Fibroblast of skin of back (primary cell): ENCODE measurements at places on chromosomes 1 and 21.

GRCh38 chr1:115430441-115431158 is 92.6 kb upstream of the NGF start:
- DNase-seq: peak; percentile 97

GRCh38 chr1:190154744-190155143 is 322.9 kb downstream of the BRINP3 start:
- no peak for DNase-seq

DNA sequence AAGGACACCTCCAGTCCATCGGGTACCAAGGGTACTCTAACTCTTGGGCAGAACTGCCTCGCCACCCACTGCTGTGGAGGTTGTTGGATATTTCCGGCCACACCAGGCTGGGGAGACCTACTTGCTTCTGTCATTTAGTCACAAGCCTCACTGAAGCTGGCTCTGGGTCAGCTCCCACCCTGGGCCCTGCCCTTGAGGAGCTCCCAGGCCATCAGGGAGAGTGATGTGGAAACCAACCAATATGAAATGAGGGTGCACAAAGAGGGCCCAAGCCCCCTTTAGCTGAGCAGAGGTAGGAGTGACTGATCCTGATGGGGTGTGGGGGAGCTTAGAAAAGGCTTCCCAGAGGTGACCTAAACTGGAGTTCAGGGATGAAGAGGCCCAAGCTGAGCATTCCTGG is 19.6 kb downstream of the PARS2 start:
- DNase-seq: no peak

DNA sequence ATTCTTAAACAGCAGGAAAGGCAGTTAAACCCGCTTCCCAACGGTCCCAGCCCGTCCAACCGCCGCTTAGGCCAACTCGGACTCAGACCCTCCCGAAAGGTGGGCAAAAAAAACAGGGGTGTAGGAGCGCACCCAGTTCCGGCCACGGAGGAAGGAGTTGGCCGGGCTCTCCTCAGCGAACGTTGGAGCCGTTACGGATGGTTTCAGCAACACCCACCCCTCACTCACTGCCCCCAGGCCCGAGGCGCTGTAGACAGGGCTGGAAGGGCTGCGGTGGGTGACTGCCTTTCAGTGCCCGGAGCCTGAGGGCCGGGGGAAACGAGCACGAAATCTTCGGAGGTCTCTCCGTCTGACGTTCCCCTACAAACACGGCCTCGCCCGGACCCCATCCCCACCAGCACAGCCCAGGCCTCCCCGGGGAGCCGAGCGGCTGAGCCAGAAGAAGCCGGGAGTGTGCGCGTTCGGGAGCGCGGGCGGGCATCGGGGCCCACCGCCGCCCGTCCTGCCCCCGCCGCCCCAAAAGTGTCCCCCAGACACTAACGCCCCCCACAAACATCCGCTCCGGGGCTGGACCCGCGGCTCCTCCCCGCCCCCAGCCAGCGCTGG is 1.3 kb downstream of the KDM5B start:
- DNase-seq: no peak

- DNase-seq: peak; percentile 86
These were observed 2.8 kb upstream of the PHLDA3 start for GRCh38 chr1:201471772-201472171.

DNA sequence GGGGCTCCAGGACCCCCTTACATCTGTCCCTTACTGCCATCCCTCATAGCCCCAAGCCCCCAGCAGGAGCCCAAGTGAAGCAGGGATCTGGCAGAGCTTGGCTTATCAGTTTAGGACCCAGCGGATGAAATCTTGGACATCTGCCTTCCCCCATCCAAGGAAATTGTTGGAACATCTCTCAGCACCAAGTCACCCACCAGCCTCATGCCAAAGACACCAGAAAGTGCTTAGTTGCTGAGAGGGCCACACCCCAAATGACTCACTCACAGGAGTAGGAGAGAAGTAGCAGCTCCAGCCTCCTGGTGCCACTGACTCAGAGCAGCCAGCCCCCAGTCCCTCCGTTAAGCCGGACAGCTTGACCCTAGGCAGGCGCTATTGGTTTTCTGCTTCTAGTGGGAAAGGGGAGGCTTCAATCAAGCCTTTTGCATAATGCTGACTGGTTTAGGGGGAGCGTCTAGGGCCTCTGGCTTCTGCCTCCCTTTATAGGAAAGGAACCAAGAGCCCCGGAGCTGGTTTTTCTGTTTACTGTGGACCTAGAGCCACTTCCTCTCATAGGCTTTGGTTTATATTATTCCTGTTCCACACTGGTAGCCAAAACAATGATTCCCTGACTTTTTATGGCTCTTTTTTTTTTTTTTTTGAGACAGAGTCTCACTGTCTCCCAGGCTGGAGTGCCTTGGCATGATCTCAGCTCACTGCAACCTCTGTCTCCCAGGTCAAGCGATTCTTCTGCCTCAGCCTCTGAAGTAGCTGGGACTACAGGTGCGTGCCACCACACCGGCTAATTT is 114.2 kb upstream of the IPO9 start:
- DNase-seq: peak; percentile 100

DNA sequence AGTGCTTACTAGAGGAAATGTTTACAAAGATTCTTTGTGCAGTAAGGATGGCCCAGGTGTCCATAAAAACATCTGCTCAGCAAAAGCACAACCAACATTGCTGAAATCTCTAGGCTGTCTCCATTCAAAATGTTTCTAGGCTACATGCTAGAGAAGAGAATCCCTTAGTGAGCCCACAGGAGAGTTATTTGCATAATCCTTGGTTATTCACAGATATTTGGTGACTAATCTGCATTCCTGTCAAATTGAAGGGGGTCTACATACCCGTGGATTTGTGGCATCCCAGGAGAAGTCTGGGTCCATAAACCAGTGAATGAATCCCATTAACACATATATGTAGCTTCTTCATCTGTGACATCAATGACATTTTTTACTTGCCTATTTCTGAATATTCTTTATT is 261.3 kb upstream of the ESRRG start:
- no peak for DNase-seq

DNA sequence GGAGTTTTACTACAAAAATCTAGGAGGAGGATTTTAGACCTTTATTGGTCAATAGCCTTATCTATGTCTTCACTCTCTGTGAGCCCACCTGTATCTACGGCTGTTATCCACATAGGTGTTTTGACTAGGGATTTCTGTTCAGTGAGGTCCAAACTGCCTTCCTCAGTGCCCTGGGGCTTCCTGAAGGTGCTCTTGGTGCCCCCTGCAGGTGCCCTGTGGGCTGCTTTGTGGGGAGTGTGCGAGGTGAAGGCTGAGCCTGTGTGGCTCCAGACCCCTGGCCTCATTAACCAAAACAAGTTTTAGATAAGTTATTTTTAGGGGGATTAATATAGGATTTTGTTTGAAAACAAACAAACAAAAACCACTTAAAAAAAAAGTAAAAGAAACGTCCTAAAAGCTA is 122.5 kb downstream of the KIF26B start:
- no peak for DNase-seq

GRCh38 chr1:209863766-209864485 is 36.2 kb downstream of the UTP25 start:
- no peak for DNase-seq

DNA sequence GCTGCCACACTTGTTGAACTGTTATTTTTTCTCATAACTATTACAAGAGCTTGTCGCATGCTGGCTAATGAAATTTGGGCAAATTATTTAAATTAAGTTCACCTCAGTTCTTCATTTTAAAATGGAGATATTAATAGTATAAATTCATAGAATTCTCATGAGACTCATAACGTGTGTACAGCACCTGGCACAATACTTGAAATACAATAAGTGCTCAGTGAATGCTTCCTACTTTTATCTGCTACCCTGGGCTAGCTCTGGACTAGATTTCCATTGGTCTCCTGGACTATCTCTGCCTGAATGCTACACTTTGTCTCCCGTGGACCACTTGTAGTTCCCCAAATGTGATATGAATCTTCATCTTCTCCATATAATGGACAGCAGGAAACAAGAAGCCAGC is 919 bp downstream of the SLAMF6 start:
- no peak for DNase-seq

- peak; percentile 37 for DNase-seq
These were observed 26.1 kb downstream of the ZP4 start for GRCh38 chr1:237864338-237865244.

GRCh38 chr1:36446746-36447145 is 3.5 kb downstream of the OSCP1 start:
- DNase-seq: no peak

DNA sequence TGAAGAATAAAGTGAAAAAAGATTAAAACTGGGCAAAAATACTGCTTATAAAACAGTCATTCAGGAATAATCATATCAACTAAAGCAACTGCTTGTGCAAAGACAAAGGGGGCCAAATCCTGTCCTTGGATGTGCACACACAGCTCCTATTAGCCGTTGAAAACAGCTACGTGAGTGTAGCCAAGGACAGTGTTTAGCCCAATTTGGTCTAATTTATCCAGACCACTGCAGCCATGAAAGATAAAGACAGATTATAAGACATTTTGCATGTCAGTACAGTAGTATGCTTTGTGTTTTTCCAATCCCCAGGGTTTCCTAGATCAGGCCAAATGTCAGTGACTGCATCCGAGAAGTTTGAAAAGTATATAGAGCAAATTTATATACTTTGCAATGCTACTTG is 146.3 kb upstream of the PKN2 start:
- DNase-seq: no peak

- no peak for DNase-seq
These were observed 83.2 kb upstream of the CNTN2 start for GRCh38 chr1:204959836-204960235.

- no peak for DNase-seq
These were observed 17.2 kb downstream of the KCNN3 start for GRCh38 chr1:154852845-154853244.

DNA sequence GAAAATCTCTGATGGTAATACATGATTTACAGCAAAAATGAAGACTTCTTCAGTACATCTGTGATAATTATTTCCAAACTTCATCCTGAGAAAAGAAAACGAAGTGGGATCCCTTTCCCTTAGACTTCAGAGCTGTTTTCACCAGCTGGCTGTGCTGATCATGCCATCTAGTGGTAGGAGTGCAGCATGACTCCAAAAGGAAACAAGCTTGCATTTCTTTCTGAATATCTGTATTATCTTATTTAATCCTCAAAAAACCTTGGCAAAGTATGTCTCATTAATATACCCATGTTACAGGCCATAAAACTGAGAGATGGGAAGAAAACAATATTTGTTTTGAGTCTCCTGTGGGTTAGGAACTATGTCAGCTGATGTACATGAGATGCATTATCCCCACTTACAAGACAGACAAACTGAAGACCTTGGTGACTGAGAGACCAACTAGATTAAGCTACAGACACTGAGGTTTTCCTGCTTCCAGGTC is 9.8 kb upstream of the GJA8 start:
- DNase-seq: peak; percentile 51

DNA sequence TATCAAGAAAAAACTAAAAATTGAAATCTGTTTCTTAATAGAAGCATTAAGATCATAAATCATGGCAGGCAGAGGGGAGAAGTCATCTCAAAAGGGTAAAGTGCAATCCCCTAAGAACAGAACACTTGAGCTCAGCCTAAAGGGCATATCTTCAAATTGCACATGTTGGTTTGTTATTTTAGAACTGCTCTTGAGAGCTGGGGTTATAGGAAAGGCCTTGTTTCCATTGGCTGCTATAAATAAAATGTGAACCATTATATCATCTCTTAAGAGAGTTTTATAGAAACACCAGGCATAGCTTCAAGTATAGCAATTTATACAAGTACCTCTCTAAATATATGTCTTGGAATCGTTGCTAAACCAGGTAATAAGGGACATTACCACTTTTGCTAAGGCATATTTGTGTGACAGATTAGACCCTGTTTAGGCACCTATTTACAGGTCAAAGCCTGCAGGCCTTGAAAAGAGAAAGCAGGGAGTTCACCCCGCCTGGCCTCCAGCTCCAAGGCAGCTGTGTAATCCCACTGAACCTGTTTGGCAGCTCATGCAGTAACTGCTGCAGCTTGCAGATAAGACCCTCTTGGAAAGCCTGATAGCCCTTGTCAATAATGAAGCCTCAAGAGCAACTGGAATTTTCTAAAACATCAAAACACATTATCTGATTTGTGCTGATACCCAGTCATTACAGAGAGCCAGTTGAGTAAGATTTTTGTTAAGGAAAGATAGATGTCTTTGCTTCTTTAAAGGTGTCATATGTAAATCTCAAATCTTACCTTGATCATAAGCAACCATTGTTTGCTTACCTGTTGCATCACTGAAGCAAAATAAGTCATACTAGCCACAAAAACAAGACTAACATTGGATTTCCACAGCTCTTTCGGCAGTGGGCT is 24.2 kb upstream of the SYDE2 start:
- no peak for DNase-seq

GRCh38 chr1:119779869-119780356 is 11.2 kb upstream of the HMGCS2 start:
- peak; percentile 15 for DNase-seq

DNA sequence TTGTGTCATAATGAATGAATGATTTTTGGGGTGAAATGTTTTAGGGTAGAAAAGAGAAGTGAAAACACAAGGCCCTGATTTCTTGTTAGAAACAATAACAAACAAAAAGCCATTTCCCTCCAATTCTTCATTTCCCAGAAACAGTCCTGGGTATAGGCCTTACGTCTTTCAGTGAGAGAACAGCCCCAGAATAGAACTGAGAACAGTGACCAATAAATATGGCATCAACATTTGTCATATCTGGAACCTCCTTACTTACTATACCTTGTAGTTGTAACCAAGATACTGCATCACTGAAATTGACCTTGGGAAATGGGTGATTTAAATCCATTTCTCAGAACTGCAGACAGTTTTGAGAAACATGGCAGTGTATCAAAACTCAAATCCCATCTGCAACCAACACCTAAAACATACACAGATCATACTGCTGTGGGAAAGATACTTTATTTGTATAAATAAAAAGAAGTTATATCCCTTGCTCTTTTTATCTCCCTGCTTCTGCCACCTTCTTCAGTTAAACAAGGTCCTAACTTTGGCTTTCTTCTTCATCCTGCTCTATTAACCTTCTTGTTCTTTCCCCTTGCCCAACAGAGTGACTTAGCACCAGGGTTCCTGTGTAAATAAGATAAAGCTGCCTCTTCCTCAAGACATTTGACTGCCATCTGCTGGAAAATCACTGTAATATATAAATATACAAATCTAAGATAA is 19.5 kb downstream of the XKR8 start:
- DNase-seq: peak; percentile 67

DNA sequence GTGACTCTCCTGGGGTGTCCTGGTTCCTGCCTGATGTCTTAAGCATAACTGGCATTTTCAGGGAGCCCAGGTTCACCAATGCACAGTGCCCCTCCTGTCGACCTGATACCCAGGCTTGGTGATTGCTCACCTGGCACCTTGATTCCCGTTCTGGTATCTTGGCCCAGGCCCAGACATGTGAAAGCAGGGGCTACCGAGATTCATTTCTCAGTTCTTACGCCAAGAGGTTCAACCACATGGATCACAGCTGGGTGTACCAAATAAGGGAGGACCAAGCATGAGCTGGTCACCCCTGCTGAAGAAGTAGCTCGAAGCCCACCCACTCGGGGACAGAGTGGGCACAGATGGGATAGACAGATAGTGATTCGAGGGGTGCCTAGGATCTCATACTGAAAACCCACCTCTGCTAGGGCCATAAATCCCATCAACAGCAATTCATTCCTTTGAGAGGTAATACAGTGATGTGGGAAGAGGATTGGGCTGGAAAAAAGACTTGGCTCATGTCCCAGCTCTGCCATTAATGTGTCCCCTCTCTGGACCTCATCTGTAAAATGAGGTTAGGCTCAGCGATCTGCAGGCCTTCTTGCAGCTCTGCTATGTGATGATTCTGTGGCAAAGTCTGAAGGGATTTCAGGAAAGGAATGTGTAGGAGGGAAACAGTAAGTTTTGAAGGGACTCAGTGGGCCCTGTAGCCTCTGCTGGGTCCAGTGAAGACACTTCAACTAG is 2.7 kb downstream of the EPHX1 start:
- no peak for DNase-seq

- DNase-seq: no peak
These were observed 9.6 kb downstream of the DENND2C start for GRCh38 chr1:114660238-114660637.

GRCh38 chr1:52601991-52602855 is at the start of gene GPX7:
GPX7 (plus strand) TSS chr1:52602371; CDS start chr1:52602410, 39 bp downstream.
- DNase-seq: peak; percentile 72
